ENCODE measurements at places on chromosomes 12 and 14.
A peak's percentile ranks its signal among the peaks of the same experiment; 100 is the strongest.

DNA sequence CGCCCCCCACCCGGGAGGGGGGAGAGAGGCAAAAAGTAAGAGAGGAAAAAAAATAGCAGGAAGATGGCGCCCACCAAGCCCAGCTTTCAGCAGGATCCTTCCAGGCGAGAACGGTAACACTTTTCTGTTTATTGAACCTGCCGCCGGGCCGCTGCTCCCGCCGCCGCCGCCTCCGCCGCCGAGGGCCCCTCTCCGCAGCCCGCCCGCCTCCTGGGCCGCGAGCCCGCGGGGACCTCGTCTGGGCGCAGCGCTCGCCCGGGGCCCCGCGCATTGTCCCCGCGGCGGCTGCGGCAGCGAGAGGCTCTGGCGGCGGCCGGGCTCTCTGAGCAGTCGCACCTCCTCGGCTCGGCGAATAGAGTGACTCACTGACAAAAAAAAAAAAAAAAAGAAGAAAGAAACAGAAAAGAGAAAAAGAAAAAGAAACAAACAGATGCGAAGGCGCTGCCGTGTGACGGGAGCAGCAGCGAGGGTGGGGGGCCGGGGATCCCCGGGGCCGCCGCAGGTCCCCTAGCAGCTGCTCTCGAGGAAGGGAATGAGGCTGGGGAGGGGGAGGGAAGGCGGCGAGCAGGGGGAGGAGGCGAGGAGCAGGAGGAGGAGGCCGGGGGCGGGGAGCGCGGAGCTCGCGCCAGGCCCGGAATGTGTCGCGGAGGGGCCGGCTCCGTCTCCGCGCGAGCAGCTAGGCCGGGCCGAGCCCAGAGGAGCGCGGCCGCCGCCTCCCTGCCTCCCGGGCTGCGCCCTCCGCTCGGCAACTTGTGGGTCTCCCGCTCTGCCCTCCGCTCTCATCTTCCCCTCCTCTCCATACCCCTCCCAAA, 781 bp downstream of the NPAS3 start:
- no peak for DNase-seq

DNA sequence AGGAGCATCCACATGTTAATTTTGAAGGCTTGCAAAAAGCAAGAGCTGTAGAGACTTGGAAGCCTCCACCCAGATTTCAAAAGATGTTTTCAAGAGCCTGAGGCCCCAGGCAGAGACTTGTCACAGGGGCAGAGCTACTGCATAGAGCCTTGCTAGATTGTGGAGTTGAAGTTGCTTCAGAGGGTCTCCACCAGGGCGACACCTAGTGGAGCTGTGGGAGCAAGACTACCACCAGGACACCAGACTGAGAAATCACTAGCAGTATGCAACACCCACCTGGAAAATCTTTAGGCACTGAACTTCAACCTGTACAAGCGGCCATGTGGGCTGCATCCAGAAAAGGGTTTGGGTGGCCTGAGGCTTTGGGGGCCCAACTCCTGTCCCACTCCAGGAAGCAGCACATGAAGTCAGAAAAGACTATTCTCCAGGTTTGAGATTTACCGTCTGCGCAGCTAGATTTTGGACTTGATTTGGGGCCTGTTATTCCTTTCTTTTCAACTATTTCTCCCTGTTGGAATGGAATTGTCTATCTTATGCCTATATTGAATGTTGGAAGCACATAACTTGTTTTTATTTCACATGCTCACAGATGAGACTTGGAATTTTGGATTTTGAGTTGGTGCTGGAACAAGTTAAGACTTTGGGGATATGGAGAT, 508.6 kb downstream of the FLRT2 start:
- DNase-seq = peak; percentile 30

GRCh38 chr14:92437729-92438285, 75.8 kb upstream of the RIN3 start:
- DNase-seq = no peak

DNA sequence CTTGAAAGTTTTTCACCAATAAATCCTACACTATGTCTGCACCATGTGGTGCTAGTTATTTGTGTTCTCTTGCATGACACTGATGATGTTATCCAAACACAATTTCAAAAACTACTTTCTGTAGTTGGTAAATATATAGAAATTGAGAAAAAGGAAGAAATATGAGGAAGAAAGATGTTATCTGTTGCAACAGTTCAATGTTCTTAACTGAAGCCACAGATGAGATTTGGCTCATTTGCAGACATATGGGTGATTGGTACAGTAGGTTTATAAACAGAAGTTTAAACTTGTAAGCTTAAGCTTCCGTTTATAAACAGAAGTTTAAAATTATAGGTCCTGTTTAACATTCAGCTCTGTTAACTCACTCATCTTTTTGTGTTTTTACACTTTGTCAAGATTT, at the start of gene CLEC12A:
Gene CLEC12A, plus strand, starts transcription at position 229 of the 400 bp plus-strand sequence. CDS start 188 bp downstream, outside the sequence.
- no peak for DNase-seq

DNA sequence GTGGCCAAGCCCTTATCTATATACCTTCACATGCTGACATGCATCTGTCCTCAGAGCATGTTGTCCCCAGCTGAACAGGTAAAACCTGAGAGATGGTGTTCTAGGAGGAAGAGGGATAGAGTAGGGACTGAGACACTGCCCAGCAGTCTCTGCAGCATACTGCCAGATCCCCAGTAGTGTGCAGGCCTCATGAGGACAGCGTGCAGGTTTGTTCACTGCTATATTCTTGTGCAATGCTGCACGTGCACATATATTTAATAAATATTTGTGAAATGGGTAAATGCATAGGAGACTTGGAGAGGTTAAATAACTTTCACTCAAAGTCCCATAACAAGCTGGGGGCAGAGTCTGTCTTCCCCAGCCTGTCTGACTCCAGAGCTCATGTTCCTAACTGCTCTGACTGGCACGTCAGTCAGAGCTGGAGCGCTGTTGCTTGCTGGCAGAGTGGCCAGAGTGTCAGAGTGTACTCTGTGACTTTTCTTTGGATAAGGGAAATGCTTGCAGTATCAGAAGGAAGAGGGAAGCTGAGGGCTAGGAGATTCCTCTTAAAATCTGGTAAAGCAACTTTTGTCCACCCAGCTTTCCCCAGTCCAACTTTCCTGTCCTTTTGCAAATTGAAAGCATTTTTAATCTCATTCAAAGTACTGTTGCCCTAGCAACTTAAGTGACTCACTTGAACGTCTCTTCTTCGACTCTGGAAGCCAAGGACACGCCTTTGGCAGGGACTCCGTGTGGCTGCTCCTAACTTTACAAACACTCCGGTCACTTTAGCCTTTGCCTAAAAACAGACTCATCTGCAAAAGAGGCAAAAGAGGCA, 14.9 kb upstream of the POLR3B start:
- no peak for DNase-seq

DNA sequence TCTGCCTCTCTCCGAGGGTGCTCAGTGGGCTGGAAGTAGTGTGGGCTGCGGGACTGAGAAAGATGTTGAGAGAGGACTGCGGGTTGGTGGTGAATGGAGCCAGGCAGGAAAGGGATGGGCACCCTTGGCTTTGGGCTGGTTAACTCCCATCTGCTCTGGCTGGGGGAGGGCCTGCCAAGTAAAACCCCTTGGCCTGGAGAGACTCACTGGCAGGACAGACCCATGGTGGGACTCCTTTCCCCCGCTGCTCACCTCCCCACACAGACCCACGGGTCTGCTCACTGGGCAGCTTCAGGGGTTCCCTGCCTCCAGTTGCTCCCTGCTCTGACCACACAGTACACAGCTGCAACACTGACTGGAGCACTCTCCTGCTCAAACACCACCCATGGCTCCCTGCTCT, 54.1 kb downstream of the KRT80 start:
- DNase-seq = no peak

GRCh38 chr12:7073946-7074345, 13.4 kb downstream of the C1S start:
- no peak for DNase-seq

DNA sequence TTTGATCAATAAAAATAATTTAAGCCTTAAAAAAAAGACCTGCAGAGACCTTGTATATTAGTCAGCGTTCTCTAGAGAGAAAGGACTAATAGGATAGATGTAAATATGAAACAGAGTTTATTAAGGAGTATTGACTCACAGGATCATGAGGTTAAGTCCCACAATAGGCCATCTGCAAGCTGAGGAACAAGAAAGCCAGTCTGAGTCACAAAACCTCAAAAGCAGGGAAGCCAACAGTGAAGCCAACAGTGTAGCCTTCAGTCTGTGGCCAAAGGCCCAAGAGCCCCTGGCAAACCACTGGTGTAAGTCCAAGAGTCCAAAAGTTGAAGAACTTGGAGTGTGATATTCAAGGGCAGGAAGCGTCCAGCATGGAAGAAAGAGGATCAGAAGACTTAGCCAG, 66.3 kb downstream of the TBX5 start:
- no peak for DNase-seq

All from NCI-H187 treated with DMSO at 0.1 percent for 48 hours (cell line).